ENCODE measurements at places on chromosomes 16 and 17.
A peak's percentile ranks its signal among the peaks of the same experiment; 100 is the strongest.

GRCh38 chr17:78541488-78542206, 35.5 kb downstream of the DNAH17 start:
- no peak for DNase-seq

DNA sequence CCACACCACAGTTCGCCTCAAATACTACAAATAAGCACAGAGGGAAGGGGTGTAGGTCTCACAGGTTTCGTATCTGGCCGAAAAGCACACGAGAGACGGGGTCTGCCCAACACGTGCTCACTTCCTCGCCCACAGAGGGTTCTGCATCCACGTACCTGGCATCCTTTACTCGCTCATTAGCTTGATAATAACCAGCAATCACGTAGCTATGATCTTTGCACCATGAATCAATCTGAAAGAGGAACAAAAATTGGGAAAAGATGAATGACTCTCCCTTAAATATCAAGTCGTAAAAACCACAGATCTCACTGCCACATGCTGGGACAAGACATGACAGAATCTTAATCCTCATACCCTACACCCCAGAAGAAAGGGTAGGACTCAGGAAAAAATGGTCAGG, 10.5 kb downstream of the EMC8 start:
- DNase-seq = no peak

DNA sequence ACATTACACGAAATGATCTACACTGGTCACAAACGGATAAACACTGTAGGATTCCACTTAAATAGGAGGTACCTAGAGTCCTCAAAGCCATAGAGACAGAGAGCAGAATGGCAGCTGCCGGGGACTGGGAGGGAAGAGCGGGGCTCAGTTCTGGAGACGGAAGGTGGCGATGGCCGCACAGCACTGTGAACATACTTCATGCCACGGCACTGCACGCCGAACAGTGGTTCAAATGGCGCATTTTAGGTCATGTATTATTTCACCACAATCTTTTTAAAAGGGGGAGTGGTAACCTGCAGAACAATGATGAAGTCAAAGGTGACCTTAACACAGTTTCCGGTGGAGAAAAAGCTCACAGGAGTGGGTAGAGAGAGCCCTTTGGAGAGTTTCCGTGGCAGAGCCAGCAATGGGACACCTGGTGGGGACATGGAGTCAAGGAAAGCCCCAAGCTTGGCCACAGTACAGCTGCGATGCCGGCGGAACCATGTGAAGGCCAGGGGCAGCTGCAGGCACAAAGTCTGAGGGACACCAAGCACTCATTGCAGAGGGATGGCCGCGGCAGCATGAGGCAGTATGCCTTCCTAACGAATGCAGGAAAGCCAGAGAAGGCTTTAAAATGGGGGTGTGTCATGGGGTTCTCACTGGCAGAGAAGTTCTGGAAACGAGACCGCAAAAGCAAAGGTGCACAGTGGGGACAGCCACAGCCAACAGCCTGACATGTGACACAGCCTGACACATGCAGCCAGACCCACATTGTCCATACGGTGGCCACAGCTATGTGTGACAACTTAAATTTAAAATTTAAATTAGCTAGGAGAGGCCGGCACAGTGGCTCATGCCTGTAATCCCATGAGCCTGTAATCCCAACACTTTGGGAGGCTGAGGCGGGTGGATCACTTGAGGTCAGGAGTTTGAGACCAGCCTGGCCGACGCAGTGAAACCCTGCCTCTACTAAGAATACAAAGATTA, 7.3 kb downstream of the FLCN start:
- DNase-seq = no peak

DNA sequence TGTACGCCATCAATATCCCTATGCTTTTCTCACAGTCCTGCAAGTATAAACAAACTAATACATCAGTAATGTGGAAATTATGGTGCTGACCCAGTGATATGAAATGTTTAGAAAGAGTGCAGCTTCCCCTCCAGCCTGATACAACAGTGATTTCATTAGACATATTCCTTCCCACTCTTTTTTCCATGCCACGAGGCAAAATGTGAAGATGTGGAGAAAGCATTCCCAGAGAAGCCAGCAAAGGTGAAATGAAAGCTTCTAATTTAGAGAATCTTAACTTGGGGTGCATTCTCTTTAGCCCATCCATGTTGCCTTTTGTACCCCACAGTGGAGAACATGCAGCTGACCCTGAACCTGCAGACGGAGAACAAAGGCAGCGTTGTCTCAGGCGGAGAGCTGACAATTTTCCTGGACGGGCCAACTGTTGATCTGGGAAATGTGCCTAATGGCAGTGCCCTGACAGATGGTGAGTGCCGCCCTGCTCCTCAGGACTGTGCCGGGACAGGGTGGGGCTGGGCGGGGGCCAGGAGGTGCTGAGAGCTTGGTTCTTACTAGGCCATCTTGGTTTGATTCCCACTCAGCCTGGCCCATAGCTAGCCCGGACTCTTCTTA, 77.8 kb downstream of the WWP2 start:
- no peak for DNase-seq

GRCh38 chr17:34366529-34367107, 3.6 kb upstream of the CCL1 start:
- no peak for DNase-seq

DNA sequence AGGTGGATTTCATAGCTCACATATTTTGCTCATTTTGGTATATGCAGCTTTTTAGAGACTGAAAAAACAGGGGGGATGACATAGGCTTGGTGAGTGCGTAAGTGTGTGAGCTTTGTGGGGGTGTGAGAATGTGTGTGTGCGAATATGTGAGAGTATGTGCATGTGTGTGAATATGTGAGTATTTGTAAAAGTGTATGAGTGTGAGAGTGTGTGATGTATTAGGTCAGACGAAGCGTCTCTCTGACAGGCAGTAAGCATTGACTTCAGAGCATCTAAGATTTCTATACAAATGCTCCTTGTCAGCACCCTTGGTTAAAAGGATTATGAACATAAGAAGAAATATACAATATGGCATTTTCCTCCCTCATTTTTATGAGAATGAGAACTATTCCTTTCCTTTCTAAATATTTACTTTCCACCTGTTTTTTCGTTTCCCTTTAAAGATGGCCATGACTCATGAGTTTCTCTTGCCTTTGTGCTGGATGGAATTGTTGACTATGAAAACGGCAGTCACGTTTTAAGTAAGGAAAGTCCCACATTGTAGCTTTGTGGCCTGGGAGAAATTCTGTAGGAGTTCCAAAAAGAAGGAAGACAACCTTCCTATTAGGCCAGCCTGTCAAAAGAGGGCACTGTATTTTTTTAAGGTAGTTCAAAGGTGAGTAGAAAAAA, 276.4 kb downstream of the FOXL1 start:
- DNase-seq = no peak

GRCh38 chr17:55285340-55286301, 20.9 kb downstream of the HLF start:
- peak; percentile 51 for DNase-seq

DNA sequence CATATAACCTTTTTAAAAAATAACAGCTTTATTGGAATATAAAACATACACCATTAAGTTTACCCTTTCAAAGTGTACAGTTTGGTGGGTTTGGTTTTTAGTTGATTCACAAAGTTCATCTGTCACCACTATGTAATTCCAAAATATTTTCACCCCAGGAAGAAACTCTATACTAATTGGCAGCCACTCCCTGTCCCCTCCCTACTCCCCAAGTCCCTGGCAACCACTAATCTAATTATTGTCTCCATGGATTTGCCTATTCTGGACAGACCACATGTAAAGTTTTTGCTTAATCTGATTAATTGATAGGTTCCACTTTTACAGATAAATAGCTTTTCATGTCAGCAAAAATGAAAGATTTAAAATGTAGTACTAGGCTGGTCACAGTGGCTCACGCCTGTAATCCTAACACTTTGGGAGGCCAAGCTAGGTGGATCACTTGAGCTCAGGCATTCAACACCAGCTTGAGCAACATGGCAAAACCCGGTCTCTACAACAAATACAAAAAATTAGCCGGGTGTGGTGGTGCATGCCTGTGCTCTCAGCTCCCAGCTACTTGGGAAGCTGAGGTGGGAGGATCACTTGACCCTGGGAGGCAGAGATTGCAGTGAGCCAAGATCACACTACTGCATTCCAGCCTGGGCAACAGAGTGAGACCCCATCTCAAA, 25.0 kb upstream of the MAPK3 start:
- DNase-seq = no peak

- DNase-seq = no peak
Measured at GRCh38 chr17:82296511-82297279, 20.7 kb downstream of the CD7 start.

- DNase-seq = no peak
Measured at GRCh38 chr17:37834168-37834567, 89.3 kb upstream of the HNF1B start.

DNA sequence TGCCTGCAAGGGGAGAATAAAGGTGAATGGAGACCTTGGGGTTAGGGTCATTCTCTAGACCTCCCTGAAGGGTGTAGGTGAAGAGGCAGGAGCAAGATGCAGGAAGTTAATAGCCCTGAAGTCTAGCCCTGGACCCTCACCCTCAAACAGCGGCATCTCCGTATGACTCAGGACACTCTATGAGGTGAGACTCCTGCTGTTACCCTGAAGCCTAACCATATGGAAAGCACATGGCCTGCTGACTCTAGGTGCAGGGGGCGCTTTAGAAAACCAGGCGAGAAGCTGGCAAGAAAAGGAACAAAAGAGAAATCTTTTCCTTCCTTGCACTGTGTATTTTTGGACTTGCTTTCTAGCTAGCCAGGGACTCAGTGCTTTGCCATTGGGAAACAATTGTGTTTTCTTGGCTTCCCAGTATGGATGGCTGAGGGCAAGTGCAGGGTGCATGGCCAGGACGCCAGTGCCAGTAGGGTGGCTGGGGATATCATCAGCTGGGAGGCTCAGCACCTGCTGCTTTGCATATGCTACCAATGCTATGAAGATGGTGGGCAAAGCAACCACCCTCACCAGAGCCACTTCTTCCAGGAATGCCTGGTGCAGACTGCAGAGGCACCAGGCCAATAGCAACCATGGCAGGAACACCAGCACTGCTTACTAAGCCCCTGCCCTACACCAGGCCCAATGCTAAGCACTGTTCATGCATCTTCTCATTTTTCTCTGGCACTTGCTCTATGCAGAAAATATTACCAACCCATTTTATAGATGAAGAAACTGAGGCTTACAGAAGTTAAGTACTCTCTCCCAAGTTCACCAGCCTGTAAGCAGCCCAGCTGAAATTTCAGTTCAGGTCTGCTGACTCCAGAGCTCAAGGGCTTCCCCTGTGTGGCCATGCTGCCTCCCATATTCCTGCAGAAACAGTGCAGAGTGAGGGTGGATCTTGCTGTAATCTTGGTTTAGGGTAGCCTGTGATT, 425.1 kb downstream of the SLC39A11 start:
- DNase-seq = no peak

DNA sequence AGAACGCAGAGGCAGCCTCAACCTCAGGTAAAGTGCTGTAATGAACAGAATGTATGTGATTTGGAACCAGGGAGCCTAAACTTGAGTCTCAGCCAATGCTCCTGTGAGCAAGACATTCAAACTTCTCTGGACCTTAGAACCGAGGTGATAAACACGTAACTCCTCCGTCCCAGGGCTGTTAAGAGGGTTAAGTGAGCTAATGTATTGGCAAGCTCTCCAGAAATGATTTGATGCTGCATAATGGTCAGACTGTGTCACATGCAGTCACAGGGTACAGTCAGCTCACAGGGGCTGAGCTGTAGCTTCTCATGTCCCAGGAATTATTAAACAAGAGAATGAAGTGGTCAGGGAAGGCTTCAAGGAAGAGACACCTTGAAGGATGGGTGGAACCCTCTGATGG, 10.0 kb upstream of the SLC4A1 start:
- DNase-seq = no peak

DNA sequence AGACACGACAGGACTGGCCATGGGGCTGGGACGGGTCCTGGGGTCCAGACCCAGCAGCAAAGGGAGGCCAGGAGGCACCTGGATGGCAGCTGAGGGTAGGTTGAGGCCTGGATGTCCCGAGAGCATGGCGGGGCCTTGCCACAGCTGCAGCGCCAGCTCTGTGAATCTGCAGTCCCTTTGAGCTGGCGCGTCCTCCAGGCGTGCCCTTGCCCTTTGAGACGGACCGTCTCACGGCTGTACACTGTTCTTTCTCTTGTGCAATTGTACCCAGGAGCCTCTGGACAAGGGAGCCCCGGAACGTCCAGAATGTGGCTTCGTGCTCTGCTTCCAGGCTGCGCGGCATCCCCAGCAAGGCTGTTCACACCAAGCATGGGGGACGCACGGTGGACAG, 69.5 kb upstream of the CIBAR2 start:
- DNase-seq = no peak

DNA sequence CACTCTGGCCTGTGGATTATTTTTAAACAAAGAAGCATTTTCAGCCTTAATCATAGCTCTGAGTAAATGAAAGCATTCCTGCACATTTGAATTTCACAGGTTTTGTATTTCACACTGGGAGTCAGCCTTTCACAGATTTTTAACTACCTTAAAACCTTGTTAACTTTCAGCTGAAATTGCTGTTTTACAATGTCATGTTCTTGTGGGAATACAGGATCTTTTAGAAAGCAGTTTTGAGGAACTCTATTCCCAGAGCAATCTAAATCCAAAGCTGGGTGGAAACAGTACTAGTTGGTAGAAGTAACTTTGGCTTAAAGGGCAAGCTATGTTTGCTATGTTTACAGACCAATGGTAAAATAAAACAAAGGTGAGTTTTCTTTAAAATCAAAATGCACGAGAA, 600.6 kb downstream of the KCNJ2 start:
- DNase-seq = no peak

DNA sequence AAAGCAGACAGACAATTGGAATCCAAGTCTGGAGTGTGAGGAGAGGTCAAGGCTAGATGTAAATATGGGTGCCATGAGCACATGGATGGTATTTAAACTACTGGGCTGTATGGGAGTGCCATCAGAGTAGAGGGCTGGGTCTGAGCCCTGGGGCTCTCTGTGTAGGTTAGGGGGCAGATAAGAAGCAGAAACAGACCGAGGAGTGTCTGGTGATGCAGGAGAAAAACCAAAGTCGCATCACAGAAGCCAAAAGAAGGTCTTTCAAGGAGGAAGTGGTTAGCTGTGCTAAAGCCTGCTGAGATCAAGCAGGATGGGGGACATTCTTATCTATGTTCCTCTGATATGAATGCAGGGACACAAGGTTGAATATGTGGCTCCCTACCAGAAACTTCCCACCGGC, 1.9 kb downstream of the TSEN54 start:
- no peak for DNase-seq

- no peak for DNase-seq
Measured at GRCh38 chr17:49820773-49821172, 27.1 kb downstream of the TAC4 start.

Measured in NCI-H1436 (cell line).